Astrocyte of the hippocampus (primary cell): ENCODE measurements at places on chromosomes 11 and 22.

DNA sequence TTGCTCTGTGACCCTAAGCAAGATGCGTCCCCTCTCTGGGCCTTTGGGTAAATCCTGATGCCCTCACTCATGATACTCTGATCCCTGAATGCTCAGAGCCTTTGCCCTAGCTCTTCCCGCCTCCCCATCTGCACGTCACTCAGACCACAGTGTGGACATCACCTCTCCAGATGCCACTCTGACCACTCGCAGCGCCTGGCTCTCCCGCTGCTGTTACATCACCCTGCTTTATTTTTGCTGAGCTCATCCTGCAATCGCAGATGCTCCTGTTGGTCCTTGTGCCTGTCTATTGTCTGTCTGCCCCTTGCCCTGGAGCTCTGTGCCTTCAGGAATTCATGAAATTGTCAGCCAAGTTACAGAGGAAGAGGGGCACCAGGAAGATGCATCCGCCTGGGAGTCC lies 5.5 kb downstream of the OSM start:
- no peak for DNase-seq

- no peak for DNase-seq
Measured at GRCh38 chr11:10601837-10602236, 33.4 kb upstream of the LYVE1 start.

GRCh38 chr11:56911312-56911711 lies 77.4 kb upstream of the OR5AK2 start:
- DNase-seq = no peak

DNA sequence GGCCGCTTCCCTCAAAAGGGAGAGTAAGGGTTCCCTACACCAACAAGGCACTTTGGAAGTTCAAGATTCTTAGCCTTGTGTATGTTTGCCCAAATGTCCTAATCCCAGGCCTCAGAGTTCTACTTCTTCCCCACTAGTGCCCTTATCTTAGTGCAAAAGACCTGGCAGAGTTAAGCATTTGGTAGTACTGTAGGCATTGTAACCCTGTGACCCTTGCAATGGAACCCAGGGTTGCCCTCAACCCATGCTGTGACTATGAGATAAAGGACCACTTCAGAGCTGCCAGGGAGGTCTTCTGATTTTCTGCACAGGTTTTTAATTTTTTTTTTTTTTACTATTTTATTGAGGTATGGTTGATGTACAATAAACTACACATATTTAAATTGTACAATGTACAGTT lies 65.1 kb downstream of the C11orf65 start:
- DNase-seq = no peak

- no peak for DNase-seq
Measured at GRCh38 chr11:74927496-74927895, 21.4 kb downstream of the XRRA1 start.

DNA sequence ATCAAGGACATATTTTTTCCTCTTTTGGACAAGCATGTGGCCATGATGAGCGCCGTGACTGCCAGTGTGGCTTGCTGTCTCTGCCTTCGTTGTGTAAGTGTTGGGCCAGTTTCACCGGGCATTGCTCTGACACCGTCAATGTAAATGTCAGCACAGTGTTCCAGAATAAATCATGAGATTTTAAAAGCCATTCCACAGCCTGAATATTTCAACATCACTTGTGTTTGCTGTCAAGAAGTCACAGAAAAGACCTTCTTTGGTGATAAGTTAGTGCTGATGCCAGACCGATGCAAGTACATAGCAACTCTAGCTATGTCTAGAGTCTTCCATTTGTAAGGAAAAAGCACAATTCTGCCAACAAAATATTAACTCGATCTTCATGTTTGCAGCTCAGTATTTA lies 467.8 kb downstream of the TBC1D22A start:
- no peak for DNase-seq

DNA sequence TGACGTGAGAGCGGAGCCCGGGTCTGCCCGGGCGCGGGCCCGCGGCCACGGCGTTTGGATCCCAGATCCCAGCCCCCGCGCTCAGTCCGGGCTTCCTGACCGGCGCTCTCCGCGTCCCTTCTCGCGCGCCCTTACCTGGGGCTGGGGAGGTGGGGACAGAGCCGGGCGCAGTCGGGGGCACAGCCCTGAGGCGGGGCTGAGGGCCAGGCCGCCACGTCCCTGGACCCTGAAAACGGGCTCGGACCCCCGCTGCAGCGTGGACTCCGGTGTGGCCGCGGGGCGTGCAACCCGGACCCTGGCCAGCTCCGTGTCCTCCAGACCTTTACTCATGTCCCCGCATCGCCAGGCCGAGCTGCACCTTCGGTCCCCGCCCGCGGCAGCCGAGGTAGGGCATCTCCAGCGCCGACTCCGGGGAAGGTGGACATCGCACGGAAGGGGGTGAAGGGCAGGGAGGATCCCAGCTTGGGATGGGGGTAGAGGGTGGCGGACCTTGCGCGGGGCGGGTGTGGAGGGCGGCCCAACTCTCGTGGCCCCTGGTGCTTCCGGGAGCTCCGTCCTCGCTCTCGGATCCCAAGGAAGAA lies 9.9 kb upstream of the AIFM3 start:
- peak; percentile 48 for DNase-seq

GRCh38 chr11:19499026-19499669 lies 213.5 kb upstream of the NAV2 start:
- DNase-seq = peak; percentile 55

GRCh38 chr11:17563231-17563646 lies 16.2 kb downstream of the OTOG start:
- no peak for DNase-seq
